Head of caudate nucleus (tissue), 42 donors: ENCODE measurements at places on chromosomes 3 and 15.

DNA sequence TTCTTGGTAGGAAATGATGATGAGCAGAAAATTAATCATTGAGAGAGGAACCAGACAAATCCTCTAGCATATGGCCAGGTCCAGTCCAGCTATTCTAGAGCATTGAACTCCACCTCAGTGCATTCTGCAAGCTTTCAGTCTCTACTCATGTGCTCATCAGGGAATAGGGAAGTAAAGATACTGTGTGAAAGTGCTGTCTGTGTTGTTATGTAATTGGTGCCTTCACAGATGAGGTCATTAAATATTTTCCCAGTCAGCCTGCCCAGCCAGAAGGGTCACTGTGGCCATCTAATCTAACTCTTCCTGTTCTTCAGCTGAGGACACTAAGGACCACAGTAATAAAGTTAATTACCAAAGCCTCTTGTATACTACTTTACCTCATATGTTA, 28.2 kb downstream of the C3orf62 start:
- no peak for DNase-seq

DNA sequence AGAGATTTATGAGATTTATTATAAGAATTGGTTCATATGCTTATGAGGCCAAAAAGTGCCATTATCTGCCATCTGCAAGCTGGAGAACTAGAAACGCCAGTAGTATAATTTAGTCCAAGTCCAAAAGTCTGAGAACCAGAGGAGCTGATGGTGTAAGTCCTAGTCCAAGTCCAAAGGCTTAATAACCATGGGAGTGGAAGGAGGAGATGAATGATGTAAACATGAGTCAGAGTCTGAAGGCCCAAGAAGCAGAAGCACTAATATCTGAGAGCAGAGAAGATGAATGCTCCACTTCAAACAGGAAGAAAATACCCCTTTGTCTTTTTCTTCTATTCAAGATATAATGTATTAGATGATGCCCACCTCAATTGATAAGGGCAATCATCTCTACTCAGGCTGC, 185.7 kb downstream of the CGGBP1 start:
- DNase-seq: no peak

DNA sequence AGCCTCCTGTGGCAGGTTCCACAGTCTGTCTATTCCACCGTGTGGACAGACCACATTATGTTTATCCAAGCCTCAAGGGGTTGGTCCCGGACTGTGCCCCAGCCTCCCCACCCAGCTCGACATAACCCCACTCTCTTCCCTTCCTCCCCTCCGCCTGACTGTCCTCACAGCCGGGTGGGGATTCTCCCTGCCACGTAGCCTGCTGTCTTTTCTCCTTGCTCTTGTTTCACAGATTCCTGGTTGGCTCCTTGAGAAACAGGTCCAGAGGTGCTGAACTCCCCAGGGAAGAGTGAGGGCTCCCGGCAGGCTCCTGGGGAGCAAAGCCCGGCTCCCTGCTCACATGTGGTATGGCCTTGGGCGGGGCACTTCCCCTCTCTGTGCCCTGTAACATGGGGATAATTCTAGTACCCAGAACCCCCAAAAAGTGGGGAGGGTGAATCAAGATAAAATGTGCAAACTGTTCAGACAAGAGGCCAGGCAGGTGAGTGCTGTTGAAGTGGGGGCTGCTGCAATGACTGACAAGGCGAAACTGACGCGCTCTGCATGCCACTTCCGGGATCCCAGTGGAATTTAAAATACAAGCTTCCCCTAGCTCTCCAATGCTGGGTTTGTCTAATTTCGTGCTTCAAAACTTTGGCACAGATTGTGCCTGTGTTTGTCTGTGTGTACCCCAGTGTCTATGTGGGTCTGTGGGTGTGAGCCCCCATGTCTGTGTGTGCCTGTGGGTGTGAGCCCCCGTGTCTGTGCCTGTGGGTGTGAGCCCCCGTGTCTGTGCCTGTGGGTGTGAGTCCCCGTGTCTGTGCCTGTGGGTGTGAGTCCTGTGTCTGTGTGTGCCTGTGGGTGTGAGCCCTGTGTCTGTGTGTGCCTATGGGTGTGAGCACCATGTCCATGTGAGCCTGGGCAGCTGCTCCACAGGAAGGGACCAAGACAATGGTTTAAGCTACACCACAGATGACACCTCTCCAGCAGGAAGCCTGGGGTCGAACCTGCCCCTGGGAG, 160.6 kb upstream of the IQSEC1 start:
- DNase-seq: no peak

DNA sequence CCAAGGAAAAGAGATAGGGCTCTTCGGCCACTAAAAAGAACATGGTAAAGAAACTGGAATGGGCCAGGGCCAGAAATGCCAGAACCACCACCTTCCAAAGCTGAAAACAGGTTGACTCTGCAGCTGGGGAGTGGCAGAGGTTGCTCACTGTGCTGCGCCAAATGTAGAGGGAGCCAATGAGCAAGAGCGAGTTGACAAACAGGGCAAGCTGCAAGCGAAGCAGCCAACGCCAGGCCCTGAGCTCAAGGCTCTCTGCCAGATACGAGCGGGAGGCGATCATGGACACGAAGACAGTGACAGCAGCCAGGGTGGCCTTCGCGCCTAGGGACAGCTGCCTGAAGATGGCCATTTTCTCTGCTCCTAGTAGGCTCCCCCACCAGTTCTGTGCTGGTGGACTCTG, 3.1 kb downstream of the GLB1 start:
- DNase-seq: no peak

- DNase-seq: no peak
These were observed 1.4 kb downstream of the FGD5 start for GRCh38 chr3:14820156-14820555.

DNA sequence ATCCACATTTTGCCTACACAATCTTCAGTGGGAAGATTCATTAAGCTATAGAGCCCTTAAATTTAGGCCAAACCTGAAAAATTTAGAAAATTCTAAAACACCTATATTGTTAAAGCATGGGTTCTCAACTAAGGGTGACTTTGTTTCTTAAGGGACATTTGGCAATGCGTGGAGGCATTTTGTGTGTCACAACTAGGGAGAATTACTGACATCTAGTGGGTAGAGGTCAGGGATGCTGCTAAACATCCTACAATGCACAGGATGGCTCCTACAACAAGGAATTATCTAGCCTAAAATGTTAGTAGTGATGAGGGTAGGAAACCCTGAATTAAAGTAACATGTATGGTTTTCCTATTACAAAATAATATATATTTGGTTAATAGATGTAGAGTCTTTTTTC, 55.8 kb downstream of the TBC1D5 start:
- no peak for DNase-seq

- DNase-seq: no peak
These were observed 154.6 kb upstream of the RGMA start for GRCh38 chr15:93243573-93243972.

- no peak for DNase-seq
These were observed 50.5 kb upstream of the MINAR1 start for GRCh38 chr15:79381593-79381992.

GRCh38 chr3:5231074-5231473, 43.6 kb downstream of the EDEM1 start:
- no peak for DNase-seq

- DNase-seq: no peak
These were observed 139.5 kb downstream of the TBL1XR1 start for GRCh38 chr3:177057768-177058167.

- DNase-seq: no peak
These were observed 91.0 kb downstream of the XRN1 start for GRCh38 chr3:142356818-142357217.

GRCh38 chr3:14663396-14664135, 11.4 kb upstream of the C3orf20 start:
- DNase-seq: no peak

- no peak for DNase-seq
These were observed 39.0 kb downstream of the GPR160 start for GRCh38 chr3:170076715-170077238.

DNA sequence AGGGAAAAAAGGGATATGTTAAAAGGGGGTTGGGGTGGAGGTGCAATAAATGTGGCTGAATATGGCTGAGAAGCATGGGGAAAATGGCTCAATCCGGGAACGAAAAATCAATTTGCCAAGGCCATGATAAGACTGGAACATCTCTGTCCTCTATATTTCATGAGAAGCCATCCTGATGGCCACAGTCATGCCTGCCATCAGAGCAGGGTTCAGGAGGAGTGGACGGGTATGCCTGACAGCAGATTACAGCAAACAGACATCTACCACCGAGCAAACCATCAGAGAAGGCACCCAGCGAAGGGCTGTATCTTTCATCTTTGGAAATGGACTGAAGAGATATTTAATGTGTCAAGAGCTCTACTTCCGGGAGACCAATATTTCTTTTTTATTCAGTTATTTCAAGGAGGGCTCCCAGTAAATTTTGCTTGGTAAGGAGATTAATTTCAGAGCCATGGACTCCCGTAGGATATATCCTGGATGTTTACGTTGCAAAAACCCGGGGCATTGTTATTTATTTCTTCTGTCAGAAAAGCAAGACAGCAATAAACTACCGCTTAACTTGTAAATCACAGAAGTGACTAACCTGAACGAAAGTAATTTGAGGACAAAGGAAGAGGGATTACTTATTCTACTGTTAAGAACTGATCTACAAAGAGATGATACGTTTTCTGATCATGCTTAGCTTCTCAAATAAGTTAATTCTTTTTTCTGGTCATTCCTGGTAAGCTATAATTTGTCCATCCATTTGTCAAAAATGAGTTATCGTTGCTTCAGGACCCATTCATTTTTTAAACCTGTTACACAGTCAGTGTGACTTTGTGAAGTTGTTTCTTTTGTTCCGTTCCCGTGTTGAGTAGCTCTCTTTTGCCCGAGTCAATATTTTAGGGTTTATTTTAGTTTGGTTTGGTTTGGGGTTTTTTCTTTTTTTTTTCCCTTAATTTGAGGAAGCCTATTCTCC, 80.6 kb upstream of the CHD2 start:
- DNase-seq: peak; percentile 48

DNA sequence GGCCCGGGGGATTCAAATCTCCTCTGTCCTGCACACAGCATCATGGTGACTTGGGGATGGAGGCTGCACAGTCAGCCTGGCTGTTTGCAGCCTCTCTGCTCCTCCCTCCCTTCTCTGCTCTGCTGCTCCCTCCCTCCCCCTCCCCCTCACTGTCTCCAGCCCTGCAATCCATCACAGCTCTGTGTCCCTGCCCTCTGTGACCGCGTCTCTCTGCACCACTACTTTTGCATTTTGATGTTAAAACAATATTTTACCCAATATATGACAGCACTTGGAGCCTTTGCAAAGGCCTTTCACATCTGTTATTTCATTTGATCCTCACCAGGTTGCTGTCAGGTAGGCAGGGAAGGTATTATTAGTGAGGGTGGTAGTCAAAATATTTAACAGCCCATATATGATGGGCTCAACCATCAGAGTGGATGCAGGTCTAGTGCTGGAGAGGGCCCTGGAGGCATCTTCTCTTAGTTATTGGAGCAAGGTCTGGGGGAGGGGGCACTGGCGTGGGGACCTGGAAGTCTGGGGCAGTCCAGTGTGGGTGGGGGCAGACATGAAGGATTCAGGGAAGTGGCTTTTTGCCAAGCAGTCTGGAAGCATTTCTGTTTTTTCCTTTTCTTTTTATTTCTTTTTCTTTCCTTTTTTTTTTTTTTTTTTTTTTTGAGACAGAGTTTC, 16.3 kb upstream of the VPS8 start:
- no peak for DNase-seq

DNA sequence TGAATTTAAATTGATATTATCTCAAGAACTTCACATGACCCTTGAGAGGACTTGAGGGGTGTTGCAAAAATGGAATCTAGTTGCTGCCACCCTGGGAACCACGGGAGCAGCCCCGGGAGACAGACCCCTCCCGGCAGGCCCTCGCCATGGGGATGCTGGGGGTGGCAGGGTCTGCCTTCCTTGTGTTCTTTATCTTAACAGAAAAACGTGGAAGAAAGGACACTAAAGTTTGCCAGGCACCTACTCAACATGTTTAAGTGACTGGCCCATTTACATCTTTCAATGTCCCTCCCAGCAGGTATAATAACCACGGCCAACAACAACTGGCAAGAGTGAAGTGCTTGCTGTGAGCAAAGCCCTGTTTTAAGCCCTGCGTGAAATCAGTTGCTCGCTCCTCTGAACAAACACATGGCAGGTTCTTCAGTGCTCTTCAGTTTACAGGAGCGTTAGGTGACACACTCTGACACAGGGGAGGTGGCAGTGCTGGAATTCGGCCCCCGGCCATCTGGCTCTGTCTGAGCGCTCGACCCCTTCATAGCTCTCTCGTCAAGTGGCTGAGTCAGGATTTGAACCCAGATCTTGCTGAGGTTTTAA, 112.5 kb downstream of the ASB7 start:
- DNase-seq: no peak

- DNase-seq: peak; percentile 45
These were observed 562 bp downstream of the NEO1 start for GRCh38 chr15:73052653-73053397.

DNA sequence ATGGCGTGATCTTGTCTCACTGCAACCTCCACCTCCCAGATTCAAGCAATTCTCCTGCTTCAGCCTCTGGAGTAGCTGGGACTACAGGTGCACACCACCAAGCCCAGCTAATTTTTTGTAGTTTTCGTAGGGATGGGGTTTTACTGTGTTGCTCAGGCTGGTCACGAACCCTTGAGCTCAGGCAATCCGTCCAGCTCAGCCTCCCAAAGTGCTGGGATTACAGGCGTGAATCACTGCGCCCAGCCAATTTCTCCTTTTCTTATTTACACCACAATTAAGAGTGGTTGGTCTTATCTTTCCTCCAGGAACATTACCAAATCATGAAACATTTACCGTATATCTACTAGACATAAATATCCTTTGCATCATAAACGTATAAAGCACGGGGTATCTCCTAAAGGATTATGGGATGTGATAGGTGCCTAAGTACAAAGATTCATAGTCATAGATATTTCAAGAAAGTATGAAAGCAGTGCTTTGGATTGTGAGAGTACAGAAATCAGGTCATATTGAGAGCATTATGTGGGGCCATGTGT, 194.5 kb downstream of the RBMS3 start:
- DNase-seq: no peak

GRCh38 chr15:99098426-99098825, 6.5 kb upstream of the SYNM start:
- DNase-seq: no peak

DNA sequence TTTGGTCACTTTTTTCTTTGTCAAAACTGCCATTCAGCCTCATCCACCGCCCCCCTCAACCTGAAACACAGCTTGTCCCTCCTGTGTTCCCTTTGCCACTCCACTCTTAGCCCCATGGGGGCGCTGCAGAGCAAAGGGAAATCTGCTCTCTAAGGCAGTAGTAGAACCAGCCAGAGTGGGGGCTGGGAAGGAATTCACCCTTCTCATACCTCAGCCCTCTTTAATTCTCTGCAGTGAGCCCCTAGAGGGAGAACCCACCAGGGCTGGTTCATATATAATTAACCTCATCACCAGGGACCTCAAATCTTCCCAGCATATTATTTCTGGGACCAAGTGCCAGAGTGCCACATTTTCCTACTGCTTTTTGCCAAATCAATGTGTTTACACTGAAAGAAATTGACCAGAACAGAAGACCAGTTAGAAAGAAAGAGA, 2.8 kb upstream of the BCL6 start:
- peak; percentile 92 for DNase-seq

DNA sequence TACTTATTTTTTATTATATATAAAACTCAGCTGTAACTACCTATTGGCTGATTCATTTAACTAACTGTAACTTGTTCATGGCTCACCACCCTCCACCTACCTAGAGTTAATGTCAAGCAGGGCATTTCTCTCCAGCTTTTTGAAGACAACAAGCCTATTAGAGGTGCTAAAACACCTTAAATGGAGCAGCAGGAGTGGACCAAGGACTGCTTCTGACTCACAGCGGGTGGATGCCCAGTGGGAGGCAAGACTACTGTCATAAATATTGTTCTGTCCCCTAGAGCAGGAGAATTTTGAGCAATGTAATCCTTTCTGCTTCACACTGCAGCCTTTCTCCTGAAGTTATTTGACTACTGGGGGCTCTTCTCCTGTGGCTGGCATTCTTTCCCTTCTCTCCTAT, 146.9 kb downstream of the CLSTN2 start:
- no peak for DNase-seq

GRCh38 chr3:82311901-82312300, 550.5 kb upstream of the GBE1 start:
- DNase-seq: no peak
